ENCODE measurements at places on chromosomes 11 and 22.

DNA sequence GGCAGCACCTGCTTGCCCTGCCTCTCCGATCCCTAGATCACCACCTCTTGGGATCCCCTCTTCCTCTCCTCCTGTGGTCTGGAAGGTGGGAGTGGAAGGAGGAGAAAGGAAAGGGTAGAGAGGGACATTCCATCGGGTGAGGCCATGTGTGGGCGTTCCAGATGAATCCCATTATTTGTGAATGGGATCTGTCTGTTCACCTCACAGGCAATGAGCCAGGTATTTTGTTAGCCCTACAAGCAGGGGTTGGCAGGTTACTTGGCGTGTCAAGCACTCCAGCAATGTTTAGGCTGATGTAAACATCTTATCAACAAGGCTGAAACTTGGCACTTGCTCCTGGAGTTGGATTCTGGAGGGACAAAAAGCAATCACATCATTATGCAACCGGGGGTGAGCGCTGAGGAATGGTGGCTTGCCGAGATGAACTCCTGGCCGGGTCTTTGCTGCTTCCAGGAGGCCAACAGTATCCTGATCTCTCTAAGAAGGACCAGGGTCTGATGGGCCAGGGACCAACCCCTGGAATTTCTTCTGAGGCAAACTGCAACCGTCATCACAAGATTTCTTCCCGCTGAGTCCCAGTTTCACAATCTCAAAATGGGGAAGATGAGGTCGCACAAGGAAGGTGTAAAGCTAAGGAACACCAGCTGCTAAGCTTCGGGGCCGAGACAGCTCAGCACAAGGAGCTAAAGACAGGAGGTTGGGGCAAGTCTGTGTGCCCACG is 7.8 kb downstream of the ADAMTS8 start:
- no peak for DNase-seq

DNA sequence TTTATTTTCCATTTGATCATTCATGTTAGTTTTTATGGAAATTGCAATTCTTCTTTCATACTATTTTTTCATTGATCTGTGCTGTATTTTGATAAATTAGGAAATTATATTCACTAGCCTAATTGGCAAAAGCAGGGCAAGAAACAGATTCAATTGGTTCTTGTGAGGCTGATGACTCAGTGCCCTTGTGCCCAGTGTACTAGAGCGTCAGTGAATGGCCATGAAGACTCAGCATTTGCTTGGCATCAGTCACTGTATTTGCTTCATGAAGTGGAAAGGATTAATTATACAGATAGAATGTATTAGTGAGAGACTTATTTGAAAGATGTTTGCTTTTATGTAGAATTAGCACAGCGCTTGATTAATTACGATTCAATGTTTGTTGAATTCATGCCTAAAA is 31.8 kb downstream of the MRGPRX1 start:
- no peak for DNase-seq

- DNase-seq, result no peak
Observed at GRCh38 chr11:85726381-85726780, 40.4 kb upstream of the CCDC89 start.

DNA sequence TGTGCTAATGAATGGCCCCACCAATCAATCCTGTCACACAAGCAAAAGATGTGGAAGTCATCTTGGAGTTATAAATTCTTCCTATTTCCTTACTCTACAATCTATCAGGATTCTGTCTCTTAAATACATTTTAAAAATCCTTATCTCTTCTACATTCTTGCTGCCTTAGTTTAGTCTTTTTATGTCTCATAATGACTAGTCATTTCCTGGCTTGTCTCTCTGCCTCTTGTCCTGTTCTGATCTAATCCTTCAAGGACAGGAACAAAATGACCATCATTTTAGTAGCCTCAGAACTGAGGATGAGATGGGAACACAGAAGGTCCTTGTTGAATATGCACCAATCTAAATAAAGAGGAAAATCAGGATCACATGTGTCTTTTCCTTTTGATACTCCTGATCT is 56.6 kb upstream of the LIN7C start:
- DNase-seq, result no peak

DNA sequence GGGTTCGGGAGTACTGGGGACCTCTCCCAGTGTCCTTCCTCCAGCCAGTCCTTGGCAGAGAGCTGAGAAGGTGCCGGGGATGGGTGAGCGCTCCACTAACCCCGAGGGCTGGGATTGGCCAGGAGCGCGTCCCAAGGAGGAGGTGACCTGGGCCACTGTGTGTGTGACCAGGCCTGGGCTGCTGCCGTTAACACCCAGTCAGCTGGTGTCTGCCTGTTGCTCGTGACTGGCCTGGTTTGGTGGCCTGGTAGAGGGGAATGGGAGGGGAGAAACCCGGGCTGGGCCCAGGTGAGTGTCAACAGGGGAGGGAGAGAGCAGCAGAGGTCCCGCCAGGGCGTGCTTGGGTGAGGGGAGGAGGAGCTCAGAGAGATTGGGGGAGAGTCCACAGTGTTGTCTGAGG is 29.9 kb upstream of the GRAMD4 start:
- DNase-seq, result no peak

- no peak for DNase-seq
Observed at GRCh38 chr22:25100948-25101347, 98.7 kb upstream of the CRYBB3 start.

DNA sequence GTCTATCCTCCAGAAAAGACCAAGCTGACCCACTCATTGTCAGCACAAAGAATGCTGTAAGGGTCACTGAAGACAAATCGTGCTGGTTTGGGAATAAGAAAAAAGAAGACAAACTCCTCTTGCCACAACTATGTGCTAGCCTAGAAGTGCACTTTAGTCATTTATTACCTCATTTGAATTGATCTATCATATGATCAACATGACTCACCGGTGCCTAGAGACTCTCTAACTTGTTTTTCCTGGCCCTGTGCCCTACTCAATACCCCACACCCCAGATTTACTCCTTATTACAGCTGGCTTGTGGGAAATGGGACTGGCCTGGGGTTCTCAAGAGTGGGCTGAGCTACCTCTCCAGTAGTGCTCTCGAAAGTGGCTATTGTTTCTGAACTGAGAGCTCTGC is 35.9 kb upstream of the HORMAD2 start:
- no peak for DNase-seq

GRCh38 chr11:102830001-102830727 is 13.2 kb downstream of the MMP3 start:
- DNase-seq, result no peak

GRCh38 chr11:74923125-74923524 is 25.8 kb downstream of the XRRA1 start:
- no peak for DNase-seq

GRCh38 chr22:44737406-44738346 is 14.7 kb upstream of the ARHGAP8 start:
- no peak for DNase-seq

DNA sequence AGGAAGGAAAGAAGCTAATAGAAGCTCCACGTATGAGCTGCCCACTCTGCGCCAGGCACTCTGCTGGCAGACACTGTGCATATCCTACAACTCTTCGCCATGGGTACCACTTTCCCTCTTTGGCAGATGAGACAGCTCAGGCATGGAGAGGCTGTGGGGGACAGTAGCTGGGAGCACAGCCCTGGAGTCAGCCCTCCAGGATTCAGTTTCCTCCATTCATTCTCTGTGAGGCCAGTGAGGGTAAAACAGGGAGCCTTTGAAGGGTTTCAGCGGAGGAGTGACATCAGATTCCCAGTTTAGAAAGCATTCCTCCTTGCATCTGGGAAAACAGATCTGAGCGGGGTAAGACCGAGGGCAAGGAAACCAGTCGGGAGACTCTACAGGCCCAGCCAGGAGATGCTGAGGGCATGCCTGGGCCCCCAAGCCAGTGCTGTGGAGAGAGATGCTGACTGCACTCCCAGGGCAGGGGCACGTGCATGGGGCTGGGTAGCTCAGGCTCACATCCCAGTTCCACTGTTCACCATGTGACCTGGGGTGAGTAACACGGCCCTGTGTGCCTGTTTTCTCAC is 58.3 kb upstream of the EMID1 start:
- no peak for DNase-seq

GRCh38 chr22:33853200-33854097 is 66.8 kb downstream of the LARGE1 start:
- DNase-seq, result peak; percentile 49

GRCh38 chr22:27440304-27440865 is 361.2 kb downstream of the MN1 start:
- DNase-seq, result no peak

DNA sequence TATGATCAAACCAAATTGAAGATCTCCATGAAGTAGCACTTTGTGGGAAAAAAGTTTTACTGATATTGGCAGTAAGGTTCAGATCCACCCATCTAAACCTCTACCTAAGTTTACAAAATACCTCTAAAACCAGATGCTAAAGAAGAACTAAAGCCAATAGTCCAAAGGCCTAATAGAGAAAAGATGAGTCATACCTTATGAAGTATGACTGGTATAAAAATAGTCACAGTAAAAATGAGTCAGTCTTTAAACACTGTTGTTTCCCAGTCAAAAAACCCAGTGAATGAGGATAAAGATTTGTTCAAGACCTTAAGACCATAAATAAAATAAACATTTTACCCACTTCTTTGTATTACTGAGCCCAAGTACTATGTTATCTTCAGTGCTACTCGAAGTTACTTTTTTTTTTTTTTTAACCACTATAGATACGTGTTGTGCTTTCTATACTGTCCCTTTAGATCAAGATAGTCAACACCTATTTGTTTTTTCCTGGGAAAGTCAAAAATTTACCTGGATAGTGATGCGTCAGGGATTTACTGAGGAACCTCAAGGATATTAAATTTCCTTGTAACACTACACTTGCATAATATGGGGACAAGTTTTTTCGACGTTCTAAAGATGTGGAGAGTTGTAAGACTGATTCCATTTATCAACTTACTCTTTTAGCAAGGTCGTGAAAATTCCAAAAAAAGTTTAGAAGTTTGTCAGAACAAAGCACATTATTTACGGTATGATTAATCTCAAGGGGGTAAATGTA is 87.3 kb downstream of the CCDC73 start:
- DNase-seq, result no peak

GRCh38 chr22:40050258-40050657 is 55.5 kb downstream of the FAM83F start:
- peak; percentile 82 for DNase-seq

GRCh38 chr11:64134963-64135362 is 30.9 kb downstream of the MACROD1 start:
- no peak for DNase-seq

DNA sequence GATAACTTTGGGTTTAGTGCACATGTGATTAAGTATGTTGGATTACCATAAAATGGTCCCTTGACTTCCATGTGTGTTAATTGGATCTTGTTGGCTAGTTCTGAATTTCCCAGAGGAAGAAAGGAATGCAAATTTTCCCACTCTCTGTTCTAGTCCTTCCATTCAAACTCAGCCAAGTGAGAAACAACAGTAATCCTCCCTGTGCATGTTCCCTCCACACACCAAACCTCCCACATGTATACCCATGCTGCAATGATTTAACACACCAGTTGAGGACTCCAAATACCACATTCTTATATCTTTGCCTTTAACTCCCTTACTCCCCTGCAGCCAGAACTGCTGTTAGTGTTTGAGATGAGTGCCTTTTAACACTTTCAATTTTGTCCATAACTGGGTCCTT is 1158.9 kb downstream of the DLG2 start:
- no peak for DNase-seq

GRCh38 chr11:63535734-63536133 is 874 bp upstream of the PLAAT4 start:
- DNase-seq, result no peak

DNA sequence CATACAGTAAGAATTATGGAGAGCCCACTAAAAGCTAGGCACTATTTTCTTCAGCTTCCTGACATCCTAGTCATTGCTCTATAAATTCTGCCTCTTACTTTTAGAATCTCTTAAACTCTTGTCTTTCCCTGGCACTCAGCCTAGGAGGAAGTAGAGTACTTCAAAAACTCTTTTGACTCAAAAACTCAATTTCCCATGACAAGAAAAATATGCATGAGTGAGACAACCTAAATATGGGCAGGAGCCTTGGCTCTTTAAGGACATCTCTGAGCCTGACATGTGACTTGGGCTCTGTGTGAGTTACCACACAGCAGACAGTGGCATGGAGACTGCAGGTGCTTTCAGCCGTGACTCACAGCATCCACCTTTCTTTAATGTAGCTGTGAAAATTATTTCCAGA is 97.5 kb upstream of the CCDC179 start:
- no peak for DNase-seq

DNA sequence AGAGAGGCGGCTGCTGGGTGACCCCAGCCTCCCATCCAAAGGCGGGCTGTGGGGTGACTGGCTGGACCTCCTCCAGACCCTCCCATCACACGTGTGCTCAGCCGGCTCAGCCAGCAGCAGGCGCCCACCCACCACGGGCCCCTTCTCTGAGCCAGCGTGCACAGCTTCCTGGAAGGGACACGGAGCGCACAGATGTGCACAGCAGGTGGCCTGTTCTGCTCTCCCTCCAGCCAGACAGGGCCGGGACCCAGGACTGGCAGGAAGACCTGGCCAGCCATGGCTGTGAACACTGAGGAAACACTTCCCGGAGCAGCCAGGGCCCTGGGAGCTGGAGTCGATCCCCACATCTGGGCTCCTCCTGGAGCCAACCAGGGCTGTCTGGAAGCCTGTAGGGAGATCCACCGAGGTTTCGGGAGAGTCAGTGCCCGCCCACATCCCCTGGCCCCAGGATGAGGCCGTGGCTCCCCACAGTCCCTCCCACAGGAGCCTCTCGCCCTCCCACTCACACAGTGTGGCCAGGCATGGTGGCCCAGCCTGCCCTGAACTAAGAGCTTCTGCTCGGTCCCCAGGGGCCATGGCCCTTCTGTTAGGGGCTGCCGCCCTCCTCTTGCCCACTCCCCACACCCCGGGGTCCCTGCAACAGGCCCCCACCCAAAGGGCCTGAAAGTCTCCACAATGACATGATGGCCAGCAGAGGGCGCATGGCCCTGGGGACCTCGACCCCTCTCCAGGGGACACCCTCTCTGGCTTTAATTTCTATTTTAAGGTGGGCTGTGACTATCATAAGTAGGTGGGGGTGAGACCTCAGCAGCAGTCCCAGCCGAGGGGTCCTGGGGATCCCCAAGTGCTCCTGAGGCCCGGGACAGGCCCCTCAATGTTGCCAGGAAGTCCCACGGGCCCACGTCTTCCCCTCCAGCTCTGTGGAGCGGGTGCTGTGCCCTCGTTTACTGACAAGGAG is 90.6 kb upstream of the FGF3 start:
- DNase-seq, result no peak

DNA sequence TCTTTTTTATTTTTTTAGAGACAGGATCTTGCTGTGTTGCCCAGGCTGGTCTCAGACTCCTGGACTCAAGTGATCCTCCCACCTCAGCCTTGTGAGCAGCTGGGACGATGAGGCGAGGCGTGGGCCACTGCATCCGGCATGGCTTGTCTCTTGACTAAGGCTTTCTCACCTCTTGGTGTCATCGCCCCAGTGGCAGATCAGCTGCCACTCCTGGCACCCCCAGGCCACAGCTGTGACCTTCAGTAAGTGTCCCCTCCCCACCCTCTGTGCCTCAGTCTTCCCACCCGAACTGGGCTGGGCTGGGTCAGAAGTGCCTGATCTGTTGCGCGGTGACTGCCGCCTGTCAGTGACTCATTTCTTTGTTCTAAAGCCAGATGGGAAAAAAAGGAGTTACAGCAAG is 3.6 kb downstream of the SYNGR1 start:
- DNase-seq, result no peak

Data from GM12864 (cell line).